Mammary epithelial cell (primary cell): ENCODE measurements at places on chromosomes 5 and 9. TPM values are rescaled to one million over a fixed set of nuclear protein-coding genes. Genes with fewer than 3 reads are reported as not detected.

Gene C5orf58
- total RNA-seq, result not detected in 2 replicates

Gene CACNA1B
- total RNA-seq, result 0.03 and 0.09 TPM in 2 replicates

DNA sequence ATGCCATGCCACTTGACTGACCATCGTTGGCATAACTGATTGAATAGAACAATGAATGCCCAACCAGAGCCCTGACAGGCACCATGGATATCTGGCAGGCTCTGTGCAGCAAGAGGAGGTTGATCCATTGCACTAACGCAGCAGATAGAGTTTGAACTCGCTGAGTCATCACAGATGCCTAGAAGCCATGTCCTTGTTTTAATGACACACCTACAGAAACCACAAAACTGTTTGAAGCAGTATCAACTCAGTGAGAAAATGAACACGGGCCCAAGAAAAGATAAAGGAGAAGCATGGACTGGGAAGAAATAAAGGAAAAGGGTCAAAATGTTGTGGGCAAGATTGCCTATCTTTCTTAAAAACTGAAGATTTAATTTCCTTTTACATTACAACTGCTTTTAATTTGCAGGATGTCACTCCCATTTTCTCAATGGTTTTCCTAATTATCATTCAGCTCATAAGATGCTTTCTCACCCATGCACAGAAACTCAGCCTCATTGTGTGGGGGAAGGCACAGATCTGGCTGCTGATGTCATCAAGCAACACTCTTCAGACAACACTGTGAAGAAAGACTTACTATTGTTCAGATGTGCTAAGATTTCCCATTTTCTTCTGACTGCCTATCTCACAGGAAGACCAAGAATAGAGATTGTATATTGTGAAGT is 129.0 kb downstream of the PIK3R1 start:
- DNase-seq, result peak; percentile 93

GRCh38 chr5:145362266-145362665 is 472.9 kb downstream of the PRELID2 start:
- peak; percentile 70 for DNase-seq

DNA sequence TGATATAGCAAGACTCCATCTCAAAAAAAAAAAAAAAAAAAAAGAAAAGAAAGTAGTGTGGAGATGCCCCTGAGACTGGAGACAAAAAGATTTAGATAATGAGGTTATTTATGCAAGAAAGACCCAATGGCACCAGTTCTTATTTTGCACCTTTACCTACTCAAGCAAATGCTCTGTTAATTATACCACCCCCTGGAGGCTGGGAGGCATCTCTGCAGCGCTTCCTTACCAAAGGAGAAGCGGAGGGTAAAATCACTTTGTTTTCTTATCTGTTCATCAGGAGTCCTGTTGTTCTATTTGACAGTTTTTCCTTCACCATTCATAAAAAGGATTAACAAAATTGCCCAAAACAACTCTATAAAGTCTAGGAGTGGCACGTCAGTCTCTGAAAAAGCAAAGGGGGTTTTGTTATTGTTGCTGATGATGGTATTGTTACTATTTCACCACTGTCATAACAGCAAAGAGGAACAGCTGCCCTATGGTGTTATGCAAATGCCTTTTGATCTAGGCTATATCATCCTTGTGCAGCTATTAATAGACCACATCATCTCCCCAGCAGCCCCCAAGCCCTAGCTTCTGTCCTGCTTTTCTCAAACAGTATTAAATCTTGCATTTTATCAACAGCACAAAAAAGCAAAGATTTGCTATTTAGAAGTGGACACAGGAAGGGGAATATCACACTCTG is 174.0 kb downstream of the PALM2AKAP2 start:
- no peak for DNase-seq

DNA sequence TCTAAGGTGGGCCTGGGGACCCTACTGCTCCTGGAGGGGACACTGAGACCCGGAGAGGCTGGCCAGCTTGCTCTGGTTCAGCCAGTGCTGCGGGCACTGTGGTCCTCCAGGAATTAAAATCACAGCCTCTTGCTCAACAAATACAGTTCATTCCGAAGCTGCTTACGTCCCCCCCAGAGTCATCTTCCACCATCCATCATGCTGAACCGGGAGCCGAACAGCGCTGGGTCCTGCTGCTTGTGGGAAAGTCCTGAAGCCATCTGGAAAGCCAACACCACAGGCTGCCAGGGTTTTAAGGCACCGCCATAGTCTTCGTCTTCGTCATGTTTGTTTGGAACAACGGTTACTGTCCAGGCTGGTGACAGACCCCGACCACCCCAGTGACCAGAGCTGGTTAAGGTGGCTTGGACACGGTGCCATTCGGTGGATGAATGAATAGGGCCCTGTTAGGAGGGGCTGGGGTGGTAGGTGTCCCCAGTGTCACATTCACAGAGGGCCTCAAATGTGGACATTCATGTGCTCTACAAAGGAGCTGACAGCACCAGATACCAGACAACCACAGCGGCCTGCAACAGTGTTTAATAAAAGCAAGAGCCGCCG is 81.6 kb upstream of the PHYKPL start:
- DNase-seq, result no peak
